Anterior cingulate cortex (tissue), 58 donors: ENCODE measurements at places on chromosomes 12 and 14.
A peak's percentile ranks its signal among the peaks of the same experiment; 100 is the strongest.

DNA sequence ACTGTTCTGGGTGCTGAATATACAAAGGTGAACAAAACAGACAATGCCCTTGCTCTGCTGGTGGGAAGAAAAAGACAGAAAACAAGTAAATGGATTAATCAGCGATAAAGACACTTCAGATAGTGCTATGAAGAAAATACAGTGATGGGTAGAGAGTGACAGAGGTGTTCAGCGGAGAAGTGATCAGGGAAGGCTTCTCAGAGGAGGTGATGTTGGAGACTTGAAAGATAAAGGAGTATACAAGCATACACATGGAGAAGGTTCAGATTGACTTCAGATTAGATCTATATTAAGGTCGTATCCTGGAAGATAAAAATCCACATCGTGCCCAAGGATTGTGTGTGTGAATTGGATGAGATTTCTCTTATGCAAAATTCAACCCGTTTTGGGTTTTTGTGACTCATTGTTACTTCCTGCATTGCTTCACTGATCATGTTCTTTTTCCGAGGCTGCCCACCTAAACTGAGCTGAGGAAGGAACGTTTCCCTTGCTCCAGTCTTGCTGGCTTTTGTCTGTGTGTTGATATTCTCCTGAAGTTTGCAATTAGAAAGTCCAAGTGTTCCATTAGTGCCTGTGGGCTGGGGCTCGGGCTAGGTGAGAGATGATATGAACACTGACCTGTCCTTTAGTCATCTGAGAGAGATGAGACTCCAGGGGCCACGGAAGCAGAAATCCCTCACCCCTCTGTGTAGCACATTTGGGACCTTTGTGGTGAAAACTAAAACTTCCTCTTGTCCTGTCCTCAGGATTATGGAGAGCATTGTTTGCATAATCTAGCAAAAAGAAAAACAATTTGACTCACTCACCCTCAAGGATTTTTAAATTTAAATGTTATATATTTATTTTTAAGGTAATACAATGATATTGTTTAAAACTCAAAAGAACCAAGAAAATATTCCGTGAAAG lies 27.6 kb downstream of the PLXNC1 start:
- peak; percentile 13 for DNase-seq

DNA sequence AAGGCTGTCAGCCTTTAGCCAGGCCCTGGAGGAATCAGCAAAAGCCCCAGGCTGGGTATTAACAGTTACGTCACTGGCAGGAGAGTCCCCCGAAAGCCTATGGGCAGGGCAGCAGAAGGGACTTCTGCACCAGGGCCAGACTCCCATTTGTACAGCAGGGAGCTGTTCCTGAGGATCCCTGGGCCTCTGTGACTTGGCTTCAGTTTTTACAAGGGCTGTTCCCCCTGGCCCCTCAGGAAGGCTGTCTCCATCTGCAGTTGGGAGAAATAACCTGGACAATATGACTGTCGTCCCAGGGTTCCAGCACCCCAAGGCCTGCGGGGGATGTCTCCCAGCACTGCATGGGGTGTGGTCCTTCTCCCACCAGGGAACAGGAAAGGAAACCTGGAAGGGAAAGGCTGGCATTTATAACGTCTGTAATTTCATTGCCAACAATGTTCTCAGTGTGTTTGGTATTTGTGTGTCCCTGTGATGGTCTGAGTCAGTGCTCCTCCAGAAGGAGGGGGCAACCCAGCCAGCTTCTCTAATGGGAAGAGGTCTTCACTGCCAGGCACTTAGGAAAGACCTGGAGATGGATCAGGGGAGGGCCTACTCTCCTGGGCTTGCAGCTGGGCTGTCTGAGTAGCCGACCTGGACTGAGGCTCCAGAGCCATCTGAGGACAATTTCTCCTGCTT lies 42.4 kb downstream of the ERH start:
- DNase-seq = no peak

DNA sequence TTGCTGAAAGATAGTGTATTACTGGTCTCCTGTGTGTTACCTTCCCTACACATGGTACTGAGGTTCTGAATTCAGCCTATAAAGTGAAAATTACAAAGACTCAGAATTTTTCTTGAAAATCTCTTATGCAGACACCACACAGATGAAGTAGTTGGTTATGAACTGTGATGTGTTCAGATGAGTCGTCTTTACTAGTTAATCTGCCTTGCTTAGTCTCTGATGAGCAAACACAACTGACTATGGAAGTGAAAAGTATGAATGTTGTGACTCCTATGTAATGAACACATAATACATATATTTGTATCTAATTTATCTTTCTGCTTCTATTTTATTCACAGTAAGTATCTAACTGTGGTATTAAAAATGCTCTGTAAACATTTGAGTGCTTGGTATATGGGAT lies 4.7 kb downstream of the MTERF2 start:
- no peak for DNase-seq

- DNase-seq = no peak
Measured at GRCh38 chr14:36256126-36256801, 64.2 kb downstream of the MBIP start.

DNA sequence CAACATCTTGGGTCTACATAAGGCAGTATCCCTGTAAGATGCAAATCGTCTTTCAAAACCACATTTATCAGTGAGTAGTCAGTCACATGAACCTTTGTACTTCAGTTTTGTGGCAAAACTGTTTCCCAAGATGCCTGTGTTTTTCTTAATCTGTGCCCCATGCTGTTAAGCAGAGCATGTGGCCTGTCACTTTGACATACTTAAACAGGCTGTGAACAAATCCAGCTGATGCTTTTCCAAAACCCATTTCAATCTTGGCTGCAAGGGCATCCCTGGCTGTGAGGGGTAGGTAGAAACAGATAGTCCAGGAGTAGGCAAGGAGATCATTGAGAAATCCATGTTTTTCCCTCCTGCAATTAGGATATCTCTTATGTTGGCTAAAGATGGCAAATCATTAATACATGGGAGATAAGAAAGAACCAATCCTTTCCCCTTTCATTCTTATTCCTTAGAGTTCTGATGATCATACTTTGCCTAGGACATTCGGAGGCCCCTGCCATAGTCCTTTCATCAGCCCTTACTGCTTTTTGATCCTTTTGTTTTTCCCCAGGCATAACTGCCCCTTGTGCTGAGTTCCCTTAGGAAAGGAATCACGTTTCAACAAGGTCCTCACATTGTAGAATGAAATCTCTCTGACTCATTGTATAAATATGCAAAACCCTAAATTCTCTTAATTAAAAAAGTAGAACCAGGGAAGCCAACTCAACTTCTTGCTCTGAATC lies 121.1 kb upstream of the EEA1 start:
- DNase-seq = no peak

- DNase-seq = no peak
Measured at GRCh38 chr12:98151105-98151590, 364.2 kb upstream of the TMPO start.
